ENCODE measurements at places on chromosomes 4 and X.
A peak's percentile ranks its signal among the peaks of the same experiment; 100 is the strongest.

DNA sequence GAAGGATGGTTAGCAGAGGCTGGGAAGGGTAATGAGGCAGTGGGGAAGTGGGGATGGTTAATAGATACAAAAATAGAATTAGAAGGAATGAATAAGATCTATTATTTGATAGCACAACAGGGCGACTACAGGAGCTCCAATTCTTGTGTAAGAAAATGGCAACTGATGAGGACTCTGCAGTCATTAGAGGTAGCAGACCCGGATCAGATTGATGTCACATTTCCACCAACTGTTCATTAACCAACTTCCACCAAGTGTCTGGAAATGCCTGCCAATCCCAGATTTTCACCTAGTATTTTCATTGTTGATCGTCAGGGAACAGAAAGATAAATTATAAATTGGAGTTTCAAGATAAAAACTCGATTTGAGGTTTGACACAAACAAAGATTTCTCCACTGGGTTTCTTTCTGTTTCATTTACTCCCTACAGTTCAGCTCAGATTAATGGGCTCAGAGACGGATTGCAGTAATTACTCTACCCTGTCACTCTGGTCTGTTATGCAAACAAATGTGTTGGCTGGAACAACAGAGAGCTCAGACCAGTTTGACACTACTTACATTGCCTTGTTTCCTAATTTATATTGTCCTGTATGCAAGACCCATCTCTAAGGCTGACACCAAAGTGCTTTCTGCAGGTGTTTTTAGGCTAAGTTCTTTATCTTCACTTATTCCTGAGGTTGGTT, 909.2 kb upstream of the PRKX start:
- DNase-seq: no peak

DNA sequence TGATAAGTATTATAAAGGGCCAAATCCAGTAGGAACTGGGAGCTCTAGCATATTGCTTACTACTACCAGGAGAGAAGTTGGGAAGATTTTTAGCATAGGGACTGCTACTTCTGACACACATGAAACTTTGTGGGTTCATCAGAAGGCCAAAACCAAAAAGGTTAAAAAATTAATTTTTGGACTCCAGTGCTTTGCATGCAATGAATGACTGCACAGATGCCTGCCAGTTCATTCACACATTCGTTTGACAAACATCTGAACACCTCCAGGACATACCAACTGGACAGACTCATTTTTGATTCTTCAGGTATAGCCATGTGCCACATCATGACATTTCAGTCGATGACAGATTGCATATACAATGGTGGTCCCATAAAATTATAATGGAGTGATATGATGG, 79.8 kb downstream of the MID1IP1 start:
- no peak for DNase-seq

- peak; percentile 7 for DNase-seq
Measured at GRCh38 chrX:85851418-85851817, 195.9 kb downstream of the CHM start.

DNA sequence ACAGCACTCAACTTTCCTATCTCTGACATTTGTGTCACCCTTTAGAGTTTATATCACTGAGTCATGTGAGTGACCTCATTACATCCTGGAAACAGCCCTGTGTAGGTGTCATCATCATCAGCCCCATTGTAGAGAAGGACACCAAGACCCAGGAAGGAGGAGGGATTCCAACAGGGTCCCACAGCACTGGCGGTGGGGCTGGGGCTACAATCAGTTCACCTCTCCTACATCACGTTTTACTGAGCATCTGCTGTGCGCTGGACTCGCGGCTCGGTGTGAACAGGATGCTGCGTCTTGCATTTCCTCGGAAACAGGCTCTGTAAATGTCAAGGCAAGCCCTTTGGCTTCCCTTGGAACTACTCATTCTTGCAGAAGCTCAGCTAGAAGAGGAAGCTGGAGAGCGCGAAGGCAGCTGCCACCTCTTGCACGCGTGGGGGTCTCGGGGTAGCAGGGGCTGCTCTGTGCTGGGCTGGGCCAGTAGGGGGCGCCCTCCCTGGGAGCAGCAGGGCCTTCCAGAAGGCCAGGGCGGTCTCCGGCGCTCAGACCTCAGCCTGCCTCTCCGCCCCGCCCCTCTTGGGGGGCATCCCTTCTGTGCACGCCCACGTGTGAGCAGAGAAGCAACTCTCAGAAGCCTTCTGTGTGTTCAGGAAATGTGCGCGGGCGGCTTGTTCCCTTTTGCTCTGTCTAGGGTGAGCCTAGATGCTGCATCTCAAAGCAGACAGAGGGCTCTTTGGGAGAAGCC, 29.0 kb downstream of the REELD1 start:
- DNase-seq: no peak

GRCh38 chr4:187666034-187666433, 329.5 kb upstream of the ZFP42 start:
- DNase-seq: no peak

DNA sequence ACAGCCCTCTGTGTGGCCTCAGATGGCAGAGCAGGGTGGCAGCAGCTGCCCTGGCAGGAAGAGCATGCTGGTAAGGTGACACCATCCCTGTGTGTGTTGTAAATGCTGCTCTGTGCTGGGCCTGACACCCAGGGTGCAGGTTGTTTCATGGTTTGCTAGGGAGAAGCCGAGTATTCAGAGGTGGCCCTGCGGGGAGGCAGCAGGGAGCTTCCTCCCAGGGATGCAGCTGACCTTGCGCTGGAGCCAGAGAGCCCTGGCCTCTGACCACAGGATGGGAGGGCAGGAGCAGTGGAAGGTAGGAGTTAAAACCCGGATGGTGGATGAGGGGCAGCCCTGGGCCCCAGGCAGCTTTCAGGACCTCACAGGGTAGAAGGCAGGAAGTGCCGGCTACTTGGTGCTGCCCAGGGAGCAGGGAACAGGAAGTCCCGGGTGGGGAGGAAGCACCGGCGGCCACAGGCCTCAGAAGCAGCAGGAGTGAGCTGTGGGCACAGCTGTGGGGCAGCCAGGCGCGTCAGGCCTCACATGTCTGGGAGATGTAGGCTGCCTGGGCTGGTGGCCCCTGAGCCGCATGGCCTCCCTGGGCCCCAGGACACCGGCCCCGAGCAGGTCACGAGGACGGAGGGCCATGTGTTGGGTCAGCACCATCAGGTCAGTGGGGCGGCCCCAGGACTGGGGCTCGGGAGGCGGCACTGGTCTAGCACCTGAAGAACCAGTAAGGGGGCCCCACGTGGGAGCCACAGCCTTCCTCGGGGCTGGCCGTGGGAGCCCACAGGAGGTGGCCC, 19.1 kb downstream of the SH3BP2 start:
- DNase-seq: peak; percentile 76

GRCh38 chr4:137394018-137394417, 138.3 kb downstream of the PCDH18 start:
- DNase-seq: no peak

DNA sequence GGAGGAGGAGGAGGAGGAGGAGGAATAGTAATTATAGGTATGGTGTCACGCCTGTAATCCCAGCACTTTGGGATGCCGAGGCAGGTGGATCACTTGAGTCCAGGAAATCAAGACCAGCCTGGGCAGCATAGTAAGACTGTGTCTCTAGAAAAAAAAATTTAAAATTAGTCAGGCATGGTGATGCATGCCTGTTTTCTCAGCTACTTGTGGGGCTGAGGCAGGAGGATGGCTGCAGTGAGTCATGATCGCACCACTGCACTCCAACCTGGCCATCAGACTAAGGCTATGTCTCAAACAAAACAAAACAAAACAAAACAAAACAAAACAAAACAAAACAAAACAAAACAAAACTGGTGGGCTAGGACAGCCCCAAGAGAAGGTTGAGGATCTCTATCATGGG, 3.0 kb downstream of the STARD8 start:
- peak; percentile 12 for DNase-seq

DNA sequence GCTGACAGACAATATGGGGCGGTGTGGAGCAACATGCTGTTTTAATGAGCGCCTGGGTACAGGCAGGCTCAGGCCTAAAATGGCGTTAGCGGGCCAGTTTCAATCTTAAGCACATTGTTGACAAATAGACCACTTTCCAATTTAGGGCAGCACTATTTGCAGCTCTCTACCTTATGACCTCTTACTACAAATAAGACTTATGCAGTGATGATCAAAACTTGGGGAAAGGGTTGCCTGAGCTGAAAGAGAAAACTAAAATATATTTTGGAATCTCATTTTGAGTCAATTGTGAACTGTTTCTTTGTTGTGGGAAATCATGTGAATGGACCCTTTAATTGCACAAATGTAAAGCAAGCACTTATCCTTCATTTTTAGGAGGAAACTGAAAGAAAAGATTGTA, 25.5 kb upstream of the GPAT3 start:
- no peak for DNase-seq

DNA sequence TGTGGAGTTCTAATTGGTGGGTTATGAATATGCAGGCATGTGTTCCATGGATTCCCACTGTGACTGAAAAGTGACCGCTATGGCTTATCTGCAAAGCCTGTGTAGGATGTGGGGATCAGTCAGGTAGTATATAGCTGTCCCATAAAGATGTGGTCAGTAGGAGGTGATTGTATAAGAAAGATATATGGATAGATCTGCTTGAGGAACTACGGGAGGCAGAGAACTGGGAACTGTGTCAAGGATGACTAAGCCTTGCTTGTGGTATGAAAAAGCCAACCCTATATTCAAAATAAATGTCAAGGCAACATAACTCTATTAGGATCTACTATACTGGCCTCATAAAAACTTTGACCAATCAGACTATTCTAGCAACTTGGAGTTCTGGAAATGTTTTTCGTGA, 185.2 kb downstream of the KLHL4 start:
- DNase-seq: no peak

GRCh38 chr4:159141193-159141592, 38.3 kb downstream of the RAPGEF2 start:
- DNase-seq: no peak
